ENCODE measurements at places on chromosomes 2 and 18.

DNA sequence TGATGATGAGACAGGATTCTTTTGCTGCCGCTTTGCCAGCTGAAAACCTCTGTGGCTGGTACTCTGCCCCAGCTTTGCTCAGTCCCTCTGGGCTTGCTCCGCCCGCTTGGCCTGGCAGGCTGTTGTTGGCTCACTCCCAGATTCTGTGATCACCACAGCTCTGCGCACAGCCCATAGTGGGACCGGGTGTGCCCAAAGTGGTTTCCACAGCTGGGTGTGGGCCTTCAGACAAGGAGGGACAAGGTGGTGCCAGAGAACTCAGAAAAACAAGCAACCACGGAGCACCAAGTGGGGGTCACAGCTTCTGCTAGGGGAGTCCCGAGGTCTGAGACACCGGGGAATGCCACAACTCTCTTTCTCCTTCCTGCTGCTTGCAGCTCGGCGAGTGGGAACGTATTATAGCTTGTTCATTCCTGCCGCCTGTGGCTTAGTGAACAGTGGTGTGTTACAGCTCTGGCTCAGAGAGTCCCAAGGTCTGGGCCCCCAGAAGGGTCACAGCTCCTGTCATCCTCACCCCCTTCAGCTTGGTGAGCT is 9.2 kb upstream of the KYNU start:
- no peak for DNase-seq

- no peak for DNase-seq
Observed at GRCh38 chr18:55301824-55302166, 286.2 kb downstream of the TCF4 start.

GRCh38 chr2:203585516-203585915 is 50.4 kb upstream of the RAPH1 start:
- no peak for DNase-seq

DNA sequence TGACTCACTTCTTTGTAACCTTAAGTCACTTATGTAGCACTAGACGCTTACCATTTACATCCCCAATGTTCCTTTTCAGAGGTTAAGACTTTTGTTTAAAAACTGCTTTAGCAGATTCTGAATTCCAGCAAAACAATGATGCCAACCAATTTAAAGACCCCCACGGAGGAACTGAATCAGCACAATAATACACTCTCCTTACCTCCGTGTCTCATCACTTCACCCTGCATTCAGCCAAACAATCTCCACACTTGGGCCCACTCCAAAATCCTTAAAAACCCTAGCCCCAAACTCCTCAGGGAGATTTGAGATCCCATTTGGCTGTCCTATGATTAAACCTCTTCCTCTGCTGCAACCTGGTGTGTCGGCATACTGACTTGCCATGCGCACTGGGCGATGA is 153.9 kb downstream of the B3GNT2 start:
- DNase-seq = no peak

- no peak for DNase-seq
Observed at GRCh38 chr2:101063352-101064124, 61.4 kb downstream of the RPL31 start.

DNA sequence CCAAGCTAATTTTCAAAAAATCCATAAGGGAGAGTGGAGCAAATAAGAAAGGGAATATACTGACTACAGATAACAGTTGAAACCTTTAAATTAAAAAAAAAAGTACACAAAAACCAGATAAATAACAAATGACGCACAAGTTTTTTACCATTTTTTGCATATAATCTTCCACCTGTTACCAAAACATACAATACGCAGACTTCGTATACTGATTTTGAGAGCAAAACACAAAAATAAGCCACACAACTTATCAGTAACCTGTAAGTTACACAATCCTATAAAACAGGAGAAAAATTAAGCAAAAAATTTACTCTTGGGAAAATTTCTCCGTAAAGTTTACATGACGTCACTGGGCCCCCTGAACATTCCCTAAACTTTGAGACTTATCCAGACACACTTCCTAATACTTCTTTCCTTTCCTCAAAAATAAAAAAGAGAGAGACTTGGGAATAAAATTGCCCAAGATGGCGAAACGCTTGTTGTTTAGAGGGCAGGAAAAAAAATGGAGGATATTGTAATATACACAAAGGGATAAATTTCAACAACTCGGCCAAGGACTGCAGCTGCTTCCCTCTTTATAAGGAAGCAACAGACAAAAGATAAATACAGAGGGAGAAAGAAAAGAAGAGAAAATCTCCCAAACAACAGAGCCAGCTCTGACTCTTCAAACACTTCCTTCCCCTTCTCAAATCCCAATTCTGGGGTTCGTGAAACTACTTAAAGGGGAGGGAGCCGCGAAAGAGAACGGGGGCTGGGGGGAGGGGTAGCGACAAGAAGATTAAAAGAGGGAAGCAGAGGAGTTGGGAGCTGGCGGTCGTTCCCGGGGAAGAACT is 1.6 kb downstream of the BAZ2B start:
- DNase-seq = no peak

- DNase-seq = no peak
Observed at GRCh38 chr2:70089220-70089982, 2.1 kb downstream of the PCBP1 start.

- DNase-seq = no peak
Observed at GRCh38 chr18:7566567-7567473, at the start of gene PTPRM. PTPRM (plus strand) TSS chr18:7567316; CDS start chr18:7567819, 503 bp downstream.

DNA sequence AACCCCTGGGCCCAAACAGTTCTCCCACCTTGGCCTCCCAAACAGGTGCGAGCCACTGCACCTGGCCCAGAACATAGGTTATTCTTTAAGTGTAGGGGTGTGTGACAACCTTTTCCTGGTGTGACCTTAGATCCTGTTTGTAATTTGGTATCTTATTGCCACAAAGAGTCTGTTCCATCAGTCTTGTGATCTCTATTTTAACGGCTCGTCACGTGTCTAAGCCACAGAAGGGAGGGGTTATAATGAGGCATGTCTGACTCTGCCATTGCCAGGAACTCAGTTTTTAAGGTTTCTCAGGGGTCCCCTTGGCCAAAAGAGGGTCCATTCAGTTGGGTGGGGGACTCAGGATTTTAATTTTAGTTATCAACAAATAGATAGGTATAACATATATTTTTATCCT is 4.4 kb upstream of the ALS2 start:
- DNase-seq = no peak

DNA sequence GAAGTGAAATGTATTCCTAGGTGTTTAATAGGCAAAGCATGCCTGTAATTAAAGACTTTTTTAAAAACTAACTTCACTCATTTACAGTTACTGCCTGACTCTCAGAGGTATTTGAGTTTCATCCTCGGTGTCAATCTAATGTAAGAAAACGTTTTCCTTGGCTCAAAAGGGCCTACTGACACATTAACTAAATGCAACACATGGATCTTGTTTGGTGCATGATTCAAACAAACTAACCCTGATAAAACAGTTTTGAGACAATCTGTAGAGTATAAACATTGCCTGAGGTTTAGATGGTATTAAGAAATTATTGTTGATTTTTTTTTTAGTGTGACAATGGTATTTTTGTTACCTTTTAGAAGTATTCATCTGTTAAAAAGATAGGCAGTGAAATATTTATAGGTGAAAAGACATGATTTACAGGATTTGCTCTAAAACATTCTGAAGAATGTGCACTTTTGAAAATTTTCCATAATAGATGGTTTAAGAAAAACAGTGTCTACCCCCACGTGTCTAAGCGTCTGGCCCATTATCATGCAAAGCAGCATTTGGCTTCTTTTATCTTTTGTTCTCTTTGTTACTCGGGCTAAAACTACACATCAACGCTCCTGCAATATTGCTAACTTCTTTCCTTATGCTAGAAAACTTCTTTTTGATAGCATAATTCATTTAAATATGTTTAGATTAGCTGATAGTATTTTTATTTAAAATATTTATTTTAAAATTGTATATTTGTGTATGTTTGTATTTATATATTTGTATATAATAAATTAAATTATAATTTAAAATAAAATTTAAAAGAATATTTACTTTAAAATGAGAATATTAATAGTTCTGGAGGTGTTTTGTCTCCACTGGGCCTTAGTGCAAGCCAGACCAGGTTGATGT is 160.2 kb upstream of the NDUFV2 start:
- no peak for DNase-seq

DNA sequence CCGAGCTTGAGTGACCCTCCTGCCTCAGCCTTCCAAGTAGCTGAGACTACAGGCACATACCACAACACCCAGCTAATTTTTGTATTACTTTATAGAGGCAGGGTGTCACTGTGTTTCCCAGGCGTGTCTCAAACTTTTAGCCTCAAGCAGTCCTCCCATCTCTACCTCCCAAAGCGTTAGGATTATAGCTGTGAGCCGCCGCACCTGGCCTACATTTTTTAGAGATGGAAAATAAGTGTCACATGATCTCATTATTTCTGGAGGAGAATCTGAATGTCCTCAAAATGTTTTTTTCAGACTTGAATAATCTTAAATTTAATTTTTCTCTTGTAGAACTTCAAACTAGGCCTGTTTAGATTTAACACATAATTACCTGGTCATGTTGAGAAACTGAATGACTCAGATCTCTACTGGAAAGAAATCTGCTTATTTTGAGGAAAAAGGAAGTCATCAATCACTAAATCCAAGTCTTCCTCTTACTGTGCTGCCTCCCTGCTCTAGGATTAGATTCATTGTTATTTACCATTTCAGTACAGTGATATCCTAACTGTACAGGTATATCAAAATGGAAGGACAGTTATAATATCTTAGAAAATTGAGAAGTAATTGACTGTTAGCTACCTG is 92.4 kb downstream of the COX7A2L start:
- no peak for DNase-seq

GRCh38 chr2:102250278-102250821 is 61.0 kb upstream of the IL1RL1 start:
- DNase-seq = no peak

DNA sequence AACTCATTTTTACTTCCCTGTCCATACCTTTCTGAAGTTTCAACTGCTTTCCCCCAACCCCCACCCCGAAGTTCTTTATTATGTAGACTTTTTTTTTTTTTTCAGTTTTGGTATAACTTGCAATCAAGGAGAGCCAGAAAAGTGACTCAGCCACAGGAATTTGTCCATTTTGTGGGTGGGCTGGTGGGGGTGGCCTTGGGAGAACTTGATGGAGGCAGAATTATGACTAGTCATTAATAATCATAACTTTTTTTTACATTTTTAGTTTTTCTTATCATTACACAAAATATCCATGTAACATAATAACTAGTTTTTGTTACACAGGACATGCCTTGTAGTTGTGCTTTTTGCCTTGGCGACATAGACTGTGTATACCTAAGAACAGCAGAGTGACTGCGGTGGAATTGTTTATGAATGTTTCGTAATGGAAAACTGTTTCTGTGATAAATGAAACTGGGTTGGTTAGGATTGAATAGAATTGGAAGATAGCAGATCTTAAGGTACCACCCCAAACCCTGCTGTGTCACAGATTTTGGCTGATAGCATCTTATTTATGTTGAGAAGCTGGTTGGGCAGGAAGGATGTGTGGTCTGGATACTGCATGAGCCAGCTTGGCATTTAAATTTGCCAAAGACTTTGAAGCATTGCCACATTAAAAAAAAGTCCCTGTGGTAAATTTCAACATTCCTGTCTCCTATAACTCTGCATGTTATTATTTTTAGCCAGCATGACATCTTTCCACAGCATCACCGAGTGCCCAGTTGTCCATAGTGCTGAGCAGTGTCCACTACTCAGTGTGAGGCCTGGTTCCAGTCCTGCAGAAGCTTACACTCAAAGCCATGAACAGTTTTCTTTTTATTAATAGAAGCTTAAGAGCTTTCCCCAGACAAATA is 30.7 kb downstream of the LYPD6B start:
- no peak for DNase-seq

DNA sequence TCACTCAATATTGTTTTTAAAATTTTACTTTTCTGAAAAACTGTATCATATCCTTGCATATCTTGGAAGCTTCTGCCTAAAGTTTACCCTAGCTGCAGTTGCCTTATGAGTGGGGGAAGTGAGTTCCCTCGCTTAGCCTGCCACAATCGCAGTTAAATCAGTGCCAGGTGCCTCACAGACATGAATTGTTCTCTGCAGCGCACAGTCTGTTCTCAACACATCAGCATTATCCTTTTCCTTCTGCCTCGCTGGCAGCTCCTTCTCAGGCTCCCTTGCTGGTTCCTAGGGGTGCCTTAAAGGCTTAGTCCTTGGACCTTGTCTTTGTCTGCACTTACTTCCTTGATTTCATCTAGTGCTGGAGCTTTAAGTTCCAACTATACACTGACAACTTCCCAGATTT is 132.8 kb downstream of the TTC27 start:
- DNase-seq = no peak

GRCh38 chr18:23668731-23669130 is 6.0 kb upstream of the ANKRD29 start:
- no peak for DNase-seq

DNA sequence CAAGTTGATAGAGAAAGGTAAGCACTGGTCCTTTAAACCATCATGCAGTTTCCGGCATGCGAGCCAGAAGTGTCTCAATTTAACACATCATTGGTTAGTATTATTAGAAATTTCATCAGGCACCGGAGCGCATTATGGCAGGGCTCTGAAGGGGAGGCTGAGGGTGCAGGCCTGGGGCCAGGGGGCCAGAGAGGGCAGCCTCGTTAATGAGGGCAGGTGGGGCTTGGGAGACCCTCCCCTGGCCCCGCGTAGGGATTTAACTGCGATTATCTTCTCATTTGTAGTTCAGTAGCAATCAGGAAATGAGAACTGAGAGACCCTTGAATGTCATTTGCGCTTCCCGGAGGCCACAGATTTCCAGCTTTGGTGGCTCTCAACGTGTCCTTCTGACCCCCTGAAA is 246.4 kb downstream of the KLHL29 start:
- no peak for DNase-seq

GRCh38 chr2:186669146-186669545 is 24.7 kb upstream of the FAM171B start:
- no peak for DNase-seq

DNA sequence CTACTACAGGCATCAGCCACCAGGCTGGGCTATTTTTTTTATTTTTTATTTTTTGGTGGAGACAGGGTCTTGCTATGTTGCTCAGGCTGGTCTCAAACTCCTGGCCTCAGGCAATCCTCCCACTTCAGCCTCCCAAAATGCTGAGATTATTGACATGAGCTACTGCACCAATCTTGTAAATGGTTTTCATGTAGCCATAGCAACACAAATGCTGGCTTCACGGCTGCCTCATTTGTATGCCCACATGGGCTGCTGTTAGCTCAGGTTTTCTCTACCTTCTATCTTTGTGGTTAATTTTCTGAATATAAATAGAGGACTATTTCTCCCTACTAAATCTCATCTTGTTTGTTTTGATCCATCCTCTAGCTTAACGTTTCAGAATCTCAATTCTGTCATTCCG is 58.2 kb downstream of the PLEKHM3 start:
- DNase-seq = no peak

DNA sequence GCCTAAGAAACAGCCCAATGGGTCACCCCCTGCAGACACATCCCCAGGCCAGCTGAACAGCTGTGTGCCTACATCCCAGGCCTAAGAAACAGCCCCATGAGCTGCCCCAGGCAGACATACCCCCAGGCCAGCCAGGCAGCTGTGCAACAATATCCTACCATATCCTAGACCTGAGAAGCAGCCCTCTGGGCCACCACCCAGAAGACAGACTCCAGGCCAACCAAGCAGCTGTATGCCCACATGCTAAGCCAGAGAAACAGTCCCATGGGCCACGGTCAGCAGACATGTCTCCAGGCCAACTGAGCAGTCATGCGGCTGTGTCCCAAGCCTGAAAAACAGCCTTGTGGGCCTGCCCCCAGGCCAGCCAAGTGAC is 205.5 kb downstream of the ATAD2B start:
- no peak for DNase-seq

- DNase-seq = no peak
Observed at GRCh38 chr2:207807516-207807915, 37.8 kb upstream of the FZD5 start.

All from activated T-helper 1 cell treated with Interleukin-2 at 50 U/mL for 16 hours (primary cell).